ENCODE measurements at places on chromosomes 4 and X.

GRCh38 chrX:137878401-137878800, 312.5 kb downstream of the ZIC3 start:
- DNase-seq = no peak

DNA sequence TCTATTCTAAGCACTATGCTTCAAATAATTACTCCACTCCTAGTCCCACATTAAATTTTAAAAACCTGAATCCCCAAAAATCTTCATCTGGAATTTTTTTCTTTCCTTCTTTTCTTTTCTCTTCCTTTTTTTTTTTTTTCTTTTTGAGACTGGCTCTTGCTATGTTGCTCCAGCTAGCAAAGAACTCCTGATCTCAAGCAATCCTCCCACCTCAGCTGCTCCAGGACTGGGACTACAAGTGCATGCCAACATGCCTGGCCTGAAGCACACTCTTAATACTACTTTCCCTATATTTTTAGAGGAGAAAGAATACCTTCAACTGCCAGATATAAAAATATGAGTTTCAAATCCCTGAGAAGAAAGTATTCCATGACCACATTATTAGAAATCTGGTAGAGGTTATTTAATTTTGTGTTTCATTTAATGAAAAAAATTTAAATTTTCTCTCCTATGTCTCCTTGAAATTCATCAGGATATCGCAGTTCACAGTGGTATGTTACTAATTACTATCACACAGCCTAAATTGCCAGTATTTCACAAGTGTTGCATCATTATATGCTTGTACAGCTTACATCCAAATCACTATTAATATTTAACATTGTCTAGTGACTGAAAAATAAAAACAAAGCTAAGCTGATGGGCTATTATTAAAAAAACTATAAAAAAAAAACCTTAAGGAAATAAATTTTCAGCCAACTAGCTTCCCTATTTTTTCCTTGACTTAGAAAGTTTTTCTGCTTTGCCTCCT, 227.8 kb downstream of the NAF1 start:
- no peak for DNase-seq

- no peak for DNase-seq
Observed at GRCh38 chr4:47913330-47913729, 1.1 kb downstream of the NFXL1 start.

DNA sequence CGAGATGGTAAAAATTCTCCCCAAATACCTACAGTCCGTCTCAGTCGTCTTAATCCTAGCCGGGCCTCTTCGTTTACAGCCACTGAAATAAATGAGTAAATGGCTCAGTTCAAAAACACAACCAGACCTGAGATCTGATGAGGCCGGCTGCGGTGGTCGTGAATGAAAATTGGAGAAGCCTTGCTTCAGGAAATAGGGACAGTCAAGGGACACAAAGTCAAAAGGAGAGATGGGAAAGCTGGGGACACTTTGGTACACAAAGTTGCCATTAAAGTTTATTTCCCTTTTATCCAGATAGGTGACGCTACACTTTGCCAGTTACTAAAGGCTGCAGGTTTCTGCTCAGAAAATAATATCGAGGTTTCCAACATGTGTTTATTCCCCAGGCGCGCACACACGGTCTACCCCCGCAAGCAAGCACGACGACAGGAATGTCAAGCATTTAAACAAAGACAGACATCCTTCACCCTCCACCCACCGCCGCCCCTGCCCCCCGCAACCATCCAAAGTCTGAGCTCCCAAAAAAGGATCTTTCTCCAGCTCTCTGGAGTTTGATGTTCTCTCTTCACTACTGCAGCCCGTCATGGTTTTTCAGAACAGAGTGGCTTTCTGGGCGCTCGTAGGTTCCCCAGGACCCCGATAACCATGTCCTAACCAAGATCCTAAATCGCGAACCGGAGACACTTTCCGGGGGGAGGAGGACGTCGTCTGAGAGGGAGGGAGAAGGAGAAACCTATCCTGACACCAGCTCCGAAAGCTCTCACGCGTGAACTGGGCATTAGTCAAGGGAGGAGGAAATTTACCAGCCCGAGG, 1.3 kb upstream of the PCDH7 start:
- no peak for DNase-seq

- no peak for DNase-seq
Observed at GRCh38 chr4:7983296-7983695, 43.6 kb upstream of the AFAP1 start.

DNA sequence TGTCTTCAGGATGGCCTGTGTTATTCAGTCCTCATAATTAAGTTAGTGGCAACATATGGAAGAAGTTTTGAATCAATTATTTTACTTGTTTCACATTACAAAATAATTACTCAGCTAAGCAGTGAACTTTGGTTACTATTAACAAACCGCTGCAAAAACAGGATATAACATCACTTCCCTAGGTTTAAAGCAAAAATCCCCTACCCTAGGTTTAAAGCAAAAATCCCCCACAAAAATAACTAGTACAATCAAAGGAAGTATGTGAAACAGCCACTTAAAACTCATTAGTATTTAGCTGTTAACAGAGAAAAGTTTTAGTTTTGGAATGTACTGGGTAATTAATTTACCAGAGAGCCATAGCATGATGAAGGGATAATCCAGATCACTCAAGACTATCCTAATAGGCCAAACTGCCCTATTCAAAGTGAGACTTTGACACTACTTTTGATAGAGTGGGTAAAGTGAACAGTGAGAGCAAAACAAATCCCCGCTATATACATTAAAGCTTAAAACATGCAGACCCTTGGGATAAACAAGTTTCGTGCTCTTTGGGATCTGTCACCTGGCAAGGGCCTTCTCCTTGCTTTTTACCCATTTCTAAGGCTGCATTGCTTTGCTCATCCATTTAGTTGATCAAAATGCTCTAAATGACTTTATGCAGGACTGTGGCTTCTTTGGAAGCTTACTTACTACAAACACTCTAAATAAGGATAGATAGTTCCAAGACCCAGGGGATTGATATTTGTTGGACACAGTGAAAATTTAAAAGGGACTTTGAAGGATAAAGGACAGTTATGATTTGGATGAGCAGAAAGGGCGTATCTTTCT, 36.4 kb upstream of the GPR174 start:
- DNase-seq = no peak

DNA sequence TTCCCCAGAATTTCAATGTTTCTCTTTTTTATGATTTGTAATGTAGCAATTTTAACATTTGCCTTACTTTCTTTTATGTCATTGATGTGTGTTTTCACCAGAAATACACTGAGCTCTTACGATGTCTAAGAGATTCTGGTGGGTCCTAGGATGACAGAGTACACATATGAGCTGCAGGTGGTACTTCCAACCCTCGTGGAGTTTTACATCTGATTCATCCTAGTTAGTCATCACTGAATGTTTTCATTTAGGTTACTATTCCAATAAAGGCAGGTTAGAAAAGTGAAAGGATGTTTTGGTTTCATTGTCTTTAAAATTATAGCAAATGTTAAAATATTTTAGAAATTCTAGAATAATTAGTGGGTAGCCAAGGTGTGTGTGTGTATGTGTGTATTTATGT, 605.9 kb downstream of the ADGRL3 start:
- DNase-seq = no peak

DNA sequence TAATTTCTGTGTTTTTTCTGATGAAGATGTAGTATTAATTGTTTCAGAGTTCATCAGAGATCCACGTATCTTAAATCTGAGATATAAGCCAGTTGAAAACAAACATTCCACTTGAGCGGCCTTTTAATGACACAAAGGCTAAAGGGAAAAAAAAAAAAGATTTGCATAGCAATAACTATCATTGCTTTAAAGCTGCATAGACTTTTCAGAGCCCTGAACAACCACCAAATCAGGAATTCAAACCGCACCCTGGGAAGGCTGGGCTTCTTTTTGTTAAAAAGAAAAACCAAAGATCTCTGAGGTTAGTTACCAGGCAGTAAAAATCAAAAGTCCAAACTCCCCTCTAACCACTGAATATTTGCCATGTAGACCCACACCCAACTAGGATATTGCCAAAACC, 206.0 kb downstream of the HHIP start:
- DNase-seq = no peak

GRCh38 chr4:111046811-111047210, 423.9 kb upstream of the PITX2 start:
- DNase-seq = no peak

- no peak for DNase-seq
Observed at GRCh38 chr4:5524446-5525299, 183.7 kb downstream of the EVC2 start.

GRCh38 chr4:145808021-145808650, 128.2 kb downstream of the C4orf51 start:
- DNase-seq = peak; percentile 12

DNA sequence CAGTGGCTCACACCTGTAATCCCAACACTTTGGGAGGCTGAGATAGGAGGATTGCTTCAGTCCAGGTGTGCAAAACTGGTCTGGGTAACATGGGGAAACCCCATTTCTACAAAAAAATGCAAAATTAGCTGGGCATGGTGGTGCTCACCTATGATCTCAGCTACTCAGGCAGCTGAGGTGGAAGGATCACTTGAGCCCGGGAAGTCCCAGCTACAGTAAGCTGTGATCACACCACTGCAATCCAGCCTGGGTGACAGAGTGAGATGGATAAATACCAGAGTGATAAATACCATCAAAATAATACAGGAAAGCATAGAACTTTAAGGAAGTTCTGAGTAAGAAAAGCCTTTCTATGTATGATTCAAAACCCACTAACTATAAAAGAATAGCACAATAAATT, 52.8 kb downstream of the LRBA start:
- DNase-seq = no peak

- DNase-seq = no peak
Observed at GRCh38 chr4:84957514-84958420, 8.7 kb downstream of the WDFY3 start.

GRCh38 chrX:118025226-118025625, 91.4 kb downstream of the KLHL13 start:
- no peak for DNase-seq

- DNase-seq = no peak
Observed at GRCh38 chr4:42778349-42778748, 114.2 kb upstream of the GRXCR1 start.

- DNase-seq = no peak
Observed at GRCh38 chrX:112736310-112736709, 56.6 kb upstream of the LHFPL1 start.

- DNase-seq = peak; percentile 26
Observed at GRCh38 chrX:35890699-35891098, 28.8 kb upstream of the CFAP47 start.

- no peak for DNase-seq
Observed at GRCh38 chrX:28848707-28849106, 261.5 kb downstream of the IL1RAPL1 start.

GRCh38 chr4:27048429-27049238, 188.0 kb downstream of the STIM2 start:
- peak; percentile 29 for DNase-seq

DNA sequence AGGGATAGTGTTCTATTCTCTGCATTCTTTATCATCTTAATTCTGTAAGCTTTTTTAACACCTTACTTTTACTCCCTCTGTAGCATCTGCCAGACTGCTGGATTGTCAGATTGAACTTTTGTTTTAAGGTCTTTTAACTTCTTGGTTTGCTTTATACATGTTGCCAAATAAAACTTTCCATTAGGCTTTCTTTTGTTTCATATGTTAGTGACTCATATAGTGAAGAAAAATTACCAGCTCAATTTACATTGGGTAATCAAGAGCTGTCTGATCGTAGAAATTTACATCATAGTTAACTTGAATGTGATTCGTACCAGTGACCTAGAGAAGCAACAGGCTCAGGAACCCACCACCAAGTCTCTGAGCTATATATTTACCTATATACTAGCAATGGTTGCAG, 28.5 kb upstream of the KLHL4 start:
- DNase-seq = no peak

- DNase-seq = no peak
Observed at GRCh38 chr4:103497692-103498091, 222.1 kb downstream of the TACR3 start.

DNA sequence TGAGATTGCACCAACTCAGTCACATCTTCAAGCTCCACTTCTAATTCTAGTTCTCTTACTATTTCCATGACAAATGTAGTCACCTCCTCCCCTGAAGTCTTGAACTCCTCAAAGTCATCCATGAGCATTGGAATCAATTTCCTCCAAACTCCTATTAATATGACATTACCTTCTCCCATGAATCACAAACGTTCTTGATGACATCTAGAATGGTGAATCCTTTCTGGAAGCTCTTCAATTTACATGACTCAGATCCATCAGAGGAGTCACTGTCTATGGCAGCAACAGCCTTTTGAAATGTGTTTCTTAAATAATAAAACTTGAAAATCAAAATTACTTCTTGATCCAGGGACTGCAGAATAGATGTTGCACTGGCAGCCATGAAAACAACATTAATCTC, 34.5 kb downstream of the GALNTL6 start:
- DNase-seq = no peak

DNA sequence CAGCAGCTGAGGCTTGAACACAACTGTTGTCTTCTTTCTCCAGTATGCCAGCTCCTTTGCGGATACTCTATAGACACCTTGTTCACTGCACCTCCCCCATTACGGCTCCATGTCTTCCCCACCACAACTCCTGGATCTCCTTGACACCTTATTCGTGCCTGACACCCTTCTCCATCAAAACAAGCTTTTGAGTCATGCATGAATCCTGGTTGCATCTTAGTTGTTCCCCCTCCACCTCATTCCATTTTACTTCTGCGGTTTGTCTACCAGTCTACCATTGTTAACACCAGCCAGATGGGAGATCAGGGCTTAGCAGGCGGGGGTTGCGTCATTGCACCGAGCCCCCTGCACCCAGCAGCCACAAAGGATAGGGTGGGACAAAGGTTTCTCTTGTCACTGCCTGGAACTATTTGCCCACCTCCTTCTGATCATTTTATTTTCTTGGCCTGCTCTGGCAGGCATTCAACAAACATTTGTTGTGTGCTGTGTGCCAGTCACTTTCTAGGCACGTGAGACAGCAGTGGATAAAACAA, 2.0 kb upstream of the CDK16 start:
- DNase-seq = no peak

DNA sequence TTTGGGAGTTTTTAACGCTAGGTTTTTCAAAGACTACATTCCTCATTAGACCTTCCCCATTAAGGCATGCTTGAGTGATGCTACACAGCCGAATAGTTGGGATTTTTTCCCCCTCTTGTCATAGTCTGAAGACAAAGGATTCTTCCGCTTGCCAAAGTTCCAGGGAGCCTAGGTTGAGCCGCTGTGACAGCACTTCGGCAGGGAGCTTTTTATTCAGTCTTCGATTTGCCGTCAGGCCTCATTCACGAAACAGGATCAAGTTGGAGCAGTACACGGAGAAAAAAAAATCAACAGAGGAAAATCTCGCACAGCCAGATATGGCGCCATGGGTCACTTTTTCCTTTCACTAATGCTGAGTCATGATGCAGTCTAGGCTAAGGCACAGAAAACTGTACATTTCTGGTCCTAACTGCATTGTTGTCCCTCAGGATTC, 24.3 kb downstream of the SHROOM3 start:
- no peak for DNase-seq

DNA sequence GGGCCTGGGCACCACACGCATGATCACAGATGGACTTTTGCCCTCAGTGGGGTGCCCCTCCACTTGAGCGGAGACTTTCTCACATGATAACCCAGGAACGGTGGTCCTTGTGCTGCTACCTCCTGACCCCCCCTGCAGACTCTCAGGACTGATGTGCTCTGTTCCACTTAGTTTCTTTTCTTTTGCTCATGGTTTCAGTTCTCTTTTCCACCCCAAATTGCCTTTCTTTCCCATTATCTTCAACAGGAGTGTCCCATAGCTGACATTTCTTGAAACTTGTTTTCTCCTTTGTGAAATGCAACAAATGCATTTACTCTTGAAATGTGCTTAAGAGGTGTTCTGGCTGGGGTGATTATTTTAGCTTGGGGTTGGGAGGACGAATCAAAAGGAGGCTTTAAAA, 9.0 kb downstream of the MPC1L start:
- DNase-seq = no peak

GRCh38 chr4:62199291-62199810, 999.2 kb downstream of the ADGRL3 start:
- DNase-seq = no peak
